Activated CD4-positive, alpha-beta memory T cell treated with anti-CD3 and anti-CD28 coated beads, Interleukin-2, amount 10 ng/mL, durations not matched to agents 7 days and 5 days (primary cell): ENCODE measurements at places on chromosomes 11 and 22. TPM values are rescaled to one million over a fixed set of nuclear protein-coding genes. Genes with fewer than 3 reads are reported as not detected.

Gene C11orf21
- 68.3 TPM for total RNA-seq

Gene OR9I1
- not detected for total RNA-seq

DNA sequence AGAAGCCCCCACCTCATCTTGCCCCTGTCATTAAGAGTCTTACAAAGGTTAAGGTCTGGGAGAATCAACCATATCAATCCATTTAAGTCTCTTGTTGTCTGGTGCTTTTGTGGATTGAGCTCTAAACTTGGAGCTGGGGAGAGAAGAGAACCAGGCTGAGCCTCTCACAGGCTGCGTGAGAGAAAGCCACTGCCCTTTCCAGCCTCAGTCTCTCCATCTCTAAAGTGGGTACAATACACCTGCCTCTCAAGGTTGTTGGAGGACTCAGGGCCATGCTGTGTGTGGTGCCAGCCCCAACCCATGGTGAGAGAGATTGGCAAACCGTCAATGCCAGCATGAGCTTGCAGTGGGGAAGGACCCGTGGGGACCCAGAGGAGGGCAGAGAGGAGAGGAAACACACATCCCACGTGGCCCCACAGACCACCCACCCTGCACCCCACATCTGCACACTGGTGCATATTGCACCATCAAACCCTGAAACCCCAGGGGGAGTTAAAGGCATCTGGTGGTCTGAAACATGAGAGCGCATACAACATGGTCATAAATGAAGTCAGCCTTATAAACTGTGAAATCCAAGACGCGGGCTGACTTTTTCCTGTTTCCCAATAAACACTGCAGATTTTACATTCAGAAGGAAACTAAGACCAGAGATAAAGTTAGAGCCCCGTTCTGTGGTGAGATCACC, 27.5 kb upstream of the FBLN1 start:
- DNase-seq: no peak
- H3K4me1 ChIP-seq: no peaks in the 10 kb centered on the region
- no peaks in the 10 kb centered on the region for H3K36me3 ChIP-seq
- no peak overlapping the region for H3K27ac ChIP-seq

- DNase-seq: no peak
- peaks cover 33% of the 10 kb centered on the region for H3K4me1 ChIP-seq
- peaks cover 49% of the 10 kb centered on the region for H3K36me3 ChIP-seq
- no peak overlapping the region for H3K27ac ChIP-seq
These were observed 96.0 kb downstream of the EXT2 start for GRCh38 chr11:44191322-44192016.

DNA sequence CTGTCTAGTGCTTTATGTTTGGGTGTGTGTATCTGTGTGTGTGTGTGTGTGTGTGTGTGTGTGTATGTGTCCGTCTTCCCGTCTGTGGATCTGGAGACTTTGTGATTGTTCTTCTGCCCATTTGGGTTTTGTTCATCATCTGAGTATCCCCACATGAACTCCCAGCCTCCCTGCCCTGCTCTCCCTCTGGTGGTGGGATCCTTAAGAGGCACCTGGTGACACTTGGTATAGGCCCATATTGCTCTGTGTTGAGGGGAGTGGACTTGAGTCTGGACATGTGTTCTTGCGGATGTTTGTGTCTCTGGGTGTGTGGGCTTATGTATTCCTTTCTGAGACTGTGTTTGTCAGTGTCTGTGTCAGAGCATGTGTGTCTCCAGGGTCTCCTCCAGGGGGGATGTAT, 15.3 kb downstream of the RCOR2 start:
- peaks cover 79% of the 10 kb centered on the region for H3K36me3 ChIP-seq
- H3K27me3 ChIP-seq: no peaks in the 10 kb centered on the region
- peaks cover 2% of the 10 kb centered on the region for H3K4me1 ChIP-seq
- DNase-seq: no peak
- H3K27ac ChIP-seq: no peak overlapping the region

- peaks cover 20% of the 10 kb centered on the region for H3K36me3 ChIP-seq
- H3K4me3 ChIP-seq: no peak overlapping the region
- peaks cover 27% of the 10 kb centered on the region for H3K4me1 ChIP-seq
- no peak overlapping the region for H3K27ac ChIP-seq
These were observed 10.8 kb downstream of the LARGE2 start for GRCh38 chr11:45933131-45933831.

DNA sequence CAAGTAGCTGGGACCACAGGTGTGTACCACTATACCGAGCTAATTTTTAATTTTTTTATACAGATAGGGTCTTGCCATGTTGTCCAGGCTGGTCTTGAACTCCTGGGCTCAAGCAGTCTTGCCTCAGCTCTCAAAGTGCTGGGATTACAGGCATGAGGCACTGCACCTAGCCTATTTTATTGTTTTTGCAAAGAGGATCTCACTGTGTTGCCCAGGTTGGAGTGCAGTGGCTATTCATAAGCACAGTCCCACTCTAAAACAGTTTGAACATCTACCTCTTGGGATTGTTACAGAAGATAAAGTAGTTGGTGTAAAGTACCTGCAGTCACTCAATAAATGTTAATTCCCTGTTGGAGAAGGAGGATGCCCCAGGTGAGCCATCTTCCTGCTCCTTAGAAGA, 29.1 kb downstream of the XRCC6 start:
- H3K4me3 ChIP-seq: no peak overlapping the region
- peaks cover 62% of the 10 kb centered on the region for H3K36me3 ChIP-seq
- H3K27ac ChIP-seq: no peak overlapping the region
- DNase-seq: no peak

DNA sequence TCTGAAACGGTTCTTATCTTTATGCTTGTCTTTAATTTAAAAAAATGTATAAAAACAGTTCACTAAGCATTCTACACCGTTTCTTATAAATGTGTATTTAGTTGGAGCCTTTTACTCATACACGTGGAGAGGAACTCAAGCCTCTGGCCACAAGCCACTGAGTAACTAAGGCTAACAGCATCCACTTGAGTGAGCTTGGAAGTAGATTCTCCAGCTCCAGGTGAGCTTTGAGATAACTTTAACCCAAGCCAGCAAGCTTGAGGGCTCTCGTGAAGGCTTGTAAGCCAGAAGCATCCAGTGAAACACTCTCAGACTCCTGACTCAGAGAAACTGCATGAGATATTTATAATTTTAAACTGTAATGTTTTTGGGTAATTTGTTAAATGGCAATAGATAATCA, 82.6 kb downstream of the ARHGAP20 start:
- H3K27ac ChIP-seq: no peak overlapping the region
- DNase-seq: no peak
- no peaks in the 10 kb centered on the region for H3K36me3 ChIP-seq

GRCh38 chr11:12523180-12523924, 146.0 kb downstream of the PARVA start:
- no peaks in the 10 kb centered on the region for H3K27me3 ChIP-seq
- no peak overlapping the region for H3K27ac ChIP-seq
- H3K36me3 ChIP-seq: no peaks in the 10 kb centered on the region
- no peaks in the 10 kb centered on the region for H3K4me1 ChIP-seq
- DNase-seq: no peak

DNA sequence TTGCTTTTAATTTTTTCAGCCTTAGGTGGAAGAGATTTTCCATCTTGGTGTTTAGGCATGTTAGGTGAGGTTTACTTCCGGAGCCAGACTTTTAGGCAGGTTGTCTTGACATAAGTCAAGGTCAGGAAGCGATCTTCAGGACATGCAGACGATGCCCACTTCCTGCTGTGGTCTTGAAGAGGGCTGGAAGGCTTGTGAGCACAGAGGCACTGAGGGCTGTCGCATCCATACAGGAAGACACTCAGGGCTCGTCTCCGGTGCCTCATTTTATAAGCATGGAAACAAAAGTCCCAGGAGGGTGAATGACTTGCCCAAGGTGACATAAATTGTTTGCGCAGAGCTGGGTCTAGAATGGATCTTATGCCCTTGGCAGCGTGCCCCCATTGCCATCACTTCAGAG, 30.8 kb downstream of the MARK2 start:
- peak overlapping the region; percentile 72 for H3K27ac ChIP-seq
- peaks cover 29% of the 10 kb centered on the region for H3K36me3 ChIP-seq
- H3K27me3 ChIP-seq: no peaks in the 10 kb centered on the region
- H3K4me1 ChIP-seq: peaks cover 86% of the 10 kb centered on the region
